Stimulated activated CD8-positive, alpha-beta memory T cell treated with anti-CD3 and anti-CD28 coated beads, Interleukin-4, amount 100 ng/mL, for 24 hours (primary cell): ENCODE measurements at places on chromosomes 12 and 14.

GRCh38 chr14:104557766-104558165, 21.8 kb upstream of the C14orf180 start:
- no peak for DNase-seq

- no peak for DNase-seq
These were observed 122.6 kb downstream of the ADGRD1 start for GRCh38 chr12:131076296-131076695.

DNA sequence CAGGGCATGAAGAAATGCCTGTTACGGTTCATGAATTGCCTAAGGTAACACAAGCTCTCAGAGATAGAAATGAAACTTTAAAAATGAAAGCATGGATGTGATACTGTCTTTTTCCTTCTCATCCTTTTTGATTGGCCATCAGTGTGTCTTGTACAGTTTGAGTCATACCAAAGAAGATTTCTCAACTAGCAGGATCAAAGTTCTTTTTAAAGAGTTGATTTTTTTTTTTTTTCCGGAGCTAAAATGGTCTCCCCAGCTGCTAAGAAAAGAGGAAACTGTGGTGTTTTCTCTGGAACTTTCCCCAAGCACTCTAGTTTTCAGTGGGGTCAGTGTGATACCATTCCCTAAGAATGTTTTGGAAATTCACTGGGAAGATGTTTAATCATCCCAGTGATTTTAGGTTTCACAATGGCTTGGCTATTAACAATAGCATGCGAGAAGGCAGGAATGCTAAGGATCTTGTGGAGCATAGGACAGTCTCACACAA, 105.0 kb downstream of the ETNK1 start:
- DNase-seq, result no peak

- DNase-seq, result no peak
These were observed 145.1 kb downstream of the ACSS3 start for GRCh38 chr12:81222846-81223592.

- no peak for DNase-seq
These were observed 9.6 kb downstream of the RIOX1 start for GRCh38 chr14:73500360-73500759.

- peak; percentile 64 for DNase-seq
These were observed at the start of gene STAT6 for GRCh38 chr12:57111031-57111734. Gene STAT6 (minus strand): TSS chr12:57111362. CDS start chr12:57108278, 3,084 bp downstream.

DNA sequence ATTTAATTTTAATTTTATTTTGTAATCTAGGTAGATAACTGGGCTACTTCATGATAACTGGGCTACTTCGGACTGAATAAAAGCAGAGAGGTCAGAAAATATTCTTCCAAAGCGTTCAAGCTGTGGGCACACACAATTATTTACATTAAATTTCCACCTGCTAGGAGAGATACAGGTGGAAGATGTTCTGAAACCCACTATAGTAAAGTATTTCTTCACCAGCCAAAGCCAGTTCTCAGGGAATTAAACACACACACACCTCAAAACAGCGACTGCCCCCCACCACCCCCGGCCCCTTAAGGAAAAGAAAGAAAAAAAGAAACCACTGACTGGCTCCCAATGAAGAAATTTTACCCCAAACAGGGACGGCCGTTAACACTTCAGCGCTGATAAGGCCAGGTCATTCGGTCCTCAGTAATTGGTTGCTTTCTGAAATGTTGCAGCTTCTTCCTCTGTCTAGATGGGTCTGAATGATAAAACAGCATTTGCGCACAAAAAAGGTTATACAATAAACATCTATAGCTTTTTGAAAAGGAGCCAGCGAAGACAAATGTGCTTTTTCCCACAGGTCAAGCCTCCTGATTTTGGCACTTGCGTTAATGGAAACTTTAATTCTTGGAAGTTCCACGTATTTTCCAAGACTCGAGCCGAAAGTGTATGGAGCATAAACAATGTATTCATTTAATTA, 771 bp upstream of the KCNJ8 start:
- DNase-seq, result no peak

DNA sequence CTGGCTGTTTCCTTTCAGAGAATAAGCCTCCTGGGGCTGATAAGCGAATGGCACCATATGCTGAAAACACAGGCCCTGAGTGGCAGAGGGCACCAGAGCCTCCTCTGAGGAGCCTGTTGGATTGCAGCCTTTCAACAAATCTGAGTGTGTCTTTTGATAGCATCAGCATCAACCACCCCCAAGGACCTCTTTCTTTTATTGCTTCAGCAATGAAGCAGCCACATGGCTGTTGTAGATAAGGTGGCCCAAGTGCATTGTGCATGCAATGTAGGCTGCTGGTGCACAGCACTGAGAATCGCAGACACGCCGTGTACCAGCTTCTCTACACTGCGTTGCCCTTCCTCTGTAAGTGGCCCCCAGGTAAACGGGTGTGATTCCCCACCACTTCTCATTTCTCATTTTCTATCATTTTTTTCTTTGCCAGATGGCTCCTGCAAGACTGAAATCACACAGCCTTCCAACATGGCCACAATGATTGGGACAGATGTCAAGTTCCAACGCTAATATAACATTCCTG, 191.7 kb downstream of the DAD1 start:
- no peak for DNase-seq

DNA sequence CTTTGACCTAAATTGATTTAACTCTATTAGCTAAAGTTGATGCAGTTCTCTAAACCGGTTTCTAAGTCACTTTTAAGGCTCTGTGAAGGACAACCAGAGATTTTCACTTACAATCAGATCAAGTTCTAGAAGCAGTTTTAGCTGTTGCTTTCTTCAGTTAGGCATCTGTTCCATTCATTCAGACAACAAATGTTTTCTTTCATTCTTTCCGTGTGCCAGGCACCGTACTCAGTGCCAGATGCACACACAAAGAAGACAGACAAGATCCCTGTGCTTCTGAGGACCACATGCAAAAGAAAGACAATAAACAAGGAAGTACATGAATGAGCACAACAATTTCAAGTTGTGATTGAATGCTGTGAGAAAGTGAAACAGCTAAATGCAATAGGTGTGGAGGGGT, 11.1 kb upstream of the EGLN3 start:
- DNase-seq, result no peak

GRCh38 chr14:67722293-67722692, 20.6 kb downstream of the RDH12 start:
- DNase-seq, result no peak

DNA sequence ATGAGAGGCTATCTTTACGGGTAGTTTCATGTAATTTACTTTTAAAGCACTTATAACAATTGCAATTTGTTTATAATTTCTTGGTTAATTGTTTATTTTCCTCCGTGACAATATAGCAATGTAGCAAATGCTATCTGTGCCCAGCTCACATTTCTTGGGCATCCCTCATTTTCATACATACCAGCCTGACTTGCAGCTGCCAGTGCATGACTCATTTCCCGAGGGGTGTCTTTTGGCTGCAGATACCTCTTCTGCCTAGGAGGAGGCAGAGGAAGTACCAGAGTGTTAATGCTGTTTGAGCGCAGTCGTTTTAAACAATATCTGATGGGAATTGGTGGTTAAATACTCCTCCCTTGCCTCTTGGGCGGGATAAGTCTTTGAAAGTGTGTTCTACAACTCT, 104.2 kb upstream of the ABCD2 start:
- no peak for DNase-seq

- DNase-seq, result no peak
These were observed 267.3 kb upstream of the PDE3A start for GRCh38 chr12:20101046-20101445.

DNA sequence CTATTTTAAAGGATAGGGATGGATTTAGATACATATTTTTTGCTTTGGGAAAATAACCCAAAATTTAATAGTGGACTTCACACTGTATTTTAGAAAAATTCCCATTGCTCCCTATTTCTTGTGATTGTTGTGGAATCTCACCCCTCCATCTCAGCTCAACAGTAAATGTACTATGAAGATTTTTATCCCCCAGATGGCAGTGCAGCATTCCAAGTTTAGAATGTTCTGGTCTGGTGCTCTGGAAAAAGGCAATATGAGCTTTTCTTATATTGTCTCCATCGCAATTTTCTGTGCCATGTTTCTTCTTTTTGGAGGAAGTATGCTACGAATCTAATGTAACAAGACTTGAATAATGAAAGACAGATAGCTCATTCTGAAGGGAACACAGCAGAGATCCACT, 471.7 kb upstream of the SYT1 start:
- no peak for DNase-seq

DNA sequence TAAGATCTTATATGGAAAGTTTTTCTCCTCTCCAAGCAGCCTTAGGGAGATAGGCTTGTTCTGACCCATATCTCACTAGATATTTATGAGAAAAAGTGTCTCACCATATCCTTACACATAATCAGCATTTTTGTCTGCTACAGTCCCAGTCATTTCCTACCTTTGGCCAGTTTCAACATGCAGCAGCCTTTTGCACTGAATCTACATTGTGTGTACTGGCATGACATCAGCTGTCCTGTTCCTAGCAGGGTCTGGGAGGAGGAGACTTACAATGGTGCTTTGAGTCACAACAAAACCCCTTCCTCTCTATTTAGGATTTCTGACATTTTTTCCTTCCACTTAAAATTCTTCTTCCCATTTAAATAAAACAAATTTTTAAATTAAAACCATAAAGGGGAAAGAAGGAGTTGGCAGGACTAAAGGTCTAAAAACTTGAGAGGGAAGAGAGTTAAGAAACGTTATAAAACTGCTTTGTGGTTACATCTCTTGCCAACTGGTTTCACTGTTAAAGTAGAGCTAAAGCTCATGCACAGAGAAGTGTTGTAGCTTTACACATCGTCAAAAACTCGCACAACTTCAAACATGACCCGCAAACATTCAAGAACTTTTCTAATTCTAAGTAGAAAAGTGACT, 53.3 kb upstream of the CERS5 start:
- DNase-seq, result no peak

GRCh38 chr12:127311720-127312364, 955.1 kb upstream of the TMEM132C start:
- no peak for DNase-seq

DNA sequence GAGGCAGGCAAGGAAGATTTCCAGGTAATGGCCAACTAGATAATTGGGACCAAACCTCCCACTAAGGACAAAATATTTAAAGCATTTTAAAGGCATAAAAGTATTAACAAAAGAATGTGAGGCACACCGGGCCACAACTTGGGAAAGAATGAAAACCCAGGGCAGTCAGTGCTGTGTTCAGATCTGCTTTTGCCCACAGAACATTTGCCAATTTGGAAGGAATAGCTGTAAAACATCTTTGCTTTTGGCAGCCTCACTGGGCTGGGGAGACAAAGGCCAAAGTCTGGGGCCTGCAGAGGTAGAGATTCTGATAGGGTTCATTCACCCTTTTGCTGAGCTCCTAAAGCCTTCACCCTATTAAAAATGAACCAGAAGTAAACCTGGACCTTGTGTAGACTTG, 82.3 kb downstream of the SYNE3 start:
- no peak for DNase-seq

- no peak for DNase-seq
These were observed 35.2 kb downstream of the PRIMA1 start for GRCh38 chr14:93752980-93753561.

- no peak for DNase-seq
These were observed 59.2 kb downstream of the TMEM30B start for GRCh38 chr14:61221906-61222305.

DNA sequence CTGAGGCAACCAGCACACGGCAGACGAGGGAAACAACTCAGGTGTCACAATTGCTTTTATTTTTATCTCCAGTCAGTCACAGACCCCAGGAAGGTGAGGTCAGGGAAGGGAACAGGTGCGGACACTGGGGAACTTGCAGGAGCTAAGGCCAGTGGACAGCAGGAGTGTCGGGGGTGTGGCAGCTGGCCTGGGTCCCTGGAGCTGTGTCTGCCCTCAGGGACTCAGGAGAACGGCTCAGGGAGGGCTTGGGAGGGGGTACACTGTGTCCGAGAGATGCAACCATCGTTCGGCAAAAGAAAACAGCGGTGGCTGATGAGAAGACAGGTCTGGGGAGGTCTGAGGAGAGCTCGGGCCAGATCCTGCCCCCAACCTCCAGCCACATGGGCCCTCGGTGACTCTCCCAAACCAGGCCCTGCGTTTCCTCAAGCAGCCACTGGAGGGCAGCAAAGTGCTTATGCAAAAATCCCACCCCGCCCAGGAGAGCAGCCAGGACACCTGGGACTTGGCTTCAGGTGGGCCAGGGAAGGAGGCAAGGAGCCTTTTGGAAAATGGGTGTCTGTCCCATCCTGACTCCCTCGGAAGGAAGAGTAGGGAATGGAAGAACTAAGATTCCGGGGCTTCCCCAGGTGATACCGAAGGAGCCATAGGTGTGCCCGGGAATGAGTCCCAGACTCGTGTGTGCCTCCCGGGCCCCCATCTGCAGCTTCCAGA, 24.1 kb upstream of the BCDIN3D start:
- DNase-seq, result peak; percentile 58

GRCh38 chr12:17192721-17193120, 586.8 kb upstream of the LMO3 start:
- no peak for DNase-seq

DNA sequence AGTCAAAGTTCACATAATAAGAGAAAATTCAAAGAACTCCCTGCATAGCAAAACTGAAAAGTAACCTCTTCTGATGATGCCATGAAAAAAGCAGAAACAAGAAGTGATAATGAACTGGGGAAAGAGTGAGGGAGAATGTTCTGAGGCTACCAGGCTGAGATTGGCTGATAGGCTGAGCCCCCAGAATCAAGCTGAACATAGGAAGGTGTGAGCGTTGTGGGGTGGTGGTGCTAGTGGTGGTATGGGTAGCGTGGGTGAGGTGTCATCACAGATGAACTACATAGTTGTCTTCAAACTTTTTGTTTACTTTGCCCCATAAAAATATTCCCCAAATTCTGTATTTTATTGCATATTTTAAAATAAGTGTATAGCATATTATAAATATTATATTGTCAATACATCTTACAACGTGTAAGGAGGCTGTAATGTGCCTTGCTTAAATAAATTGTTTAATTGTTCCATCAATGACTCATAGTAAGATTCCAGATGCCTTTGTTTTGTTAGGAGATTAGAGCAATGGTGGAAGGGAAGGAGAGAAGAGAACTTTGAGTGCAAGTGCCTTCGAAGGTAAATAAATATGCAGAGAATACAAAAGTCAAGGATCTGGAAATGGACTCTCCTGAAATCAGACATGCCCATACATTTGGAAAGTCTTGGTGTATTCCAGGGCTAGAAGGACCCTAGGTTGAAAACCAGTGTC, 15.8 kb upstream of the CFAP54 start:
- no peak for DNase-seq

- no peak for DNase-seq
These were observed 6.7 kb upstream of the STON2 start for GRCh38 chr14:81406863-81407262.

DNA sequence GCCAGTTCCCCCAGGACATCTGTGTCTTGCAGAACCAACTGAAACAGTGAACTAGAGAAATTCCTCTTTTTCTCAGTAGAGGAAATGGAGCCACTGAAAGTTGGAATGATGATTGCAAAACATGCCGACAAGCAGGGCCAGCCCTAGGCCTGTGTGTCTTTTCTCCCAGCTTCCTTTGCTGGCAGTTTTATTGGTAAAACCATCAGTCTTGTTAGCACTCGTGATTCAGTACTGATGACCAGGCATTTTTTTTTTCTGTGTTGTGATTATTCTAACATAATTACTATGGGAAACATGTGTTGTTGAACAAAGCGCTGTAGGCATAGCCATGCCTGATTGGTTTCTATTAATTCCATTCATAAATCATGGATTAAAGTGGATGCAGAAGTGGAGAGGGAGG, 620.7 kb downstream of the AACS start:
- DNase-seq, result no peak

- DNase-seq, result no peak
These were observed 117.5 kb downstream of the ASCL4 start for GRCh38 chr12:107891967-107892366.
